ENCODE measurements at places on chromosomes 16 and 17. TPM values are rescaled to one million over a fixed set of nuclear protein-coding genes. Genes with fewer than 3 reads are reported as not detected.

Gene HS3ST3A1
- total RNA-seq: 12.9 TPM

GRCh38 chr16:2210009-2210332, 692 bp downstream of the BRICD5 start:
- H3K4me3 ChIP-seq: no peak overlapping the region
- peaks cover 70% of the 10 kb centered on the region for H3K36me3 ChIP-seq
- H3K27ac ChIP-seq: no peak overlapping the region
- no peak for DNase-seq

DNA sequence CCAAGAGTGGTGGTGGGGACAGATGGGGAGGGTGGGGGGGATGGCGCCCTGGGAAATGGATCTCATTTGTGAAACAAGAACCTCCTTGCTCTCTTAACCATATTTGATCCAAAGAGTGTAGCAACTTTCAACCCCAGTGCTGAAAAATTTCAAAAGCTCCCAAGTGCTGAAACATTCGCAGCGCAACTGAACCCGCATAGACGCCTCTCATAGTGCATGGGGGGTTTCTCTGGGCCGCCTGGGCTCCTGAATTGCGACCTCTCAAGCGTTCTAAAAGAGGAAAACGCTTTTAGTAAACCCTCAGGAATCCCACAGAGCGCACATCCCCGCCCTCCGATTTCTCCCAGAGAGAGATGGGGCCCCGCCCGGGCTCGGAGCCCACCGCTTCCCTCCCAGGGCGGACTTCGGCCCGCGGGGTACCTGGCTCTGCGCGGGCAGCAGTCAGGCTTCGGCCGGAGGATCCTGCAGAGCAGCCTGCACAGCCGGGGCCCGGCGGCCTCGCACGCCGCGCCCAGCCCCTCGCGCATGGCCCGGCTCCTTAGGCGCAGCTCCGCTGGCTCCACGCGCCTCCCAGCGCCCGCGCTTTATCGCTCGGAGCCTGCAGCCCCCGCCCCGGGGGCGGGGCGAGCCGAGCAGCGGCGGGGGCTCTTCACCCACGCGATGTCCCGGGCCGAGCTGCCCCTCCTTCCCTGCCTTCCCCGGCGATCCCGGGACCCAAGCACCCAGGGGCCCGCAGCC, 7.0 kb downstream of the NOS2 start:
- peaks cover 21% of the 10 kb centered on the region for H3K27me3 ChIP-seq
- no peaks in the 10 kb centered on the region for H3K36me3 ChIP-seq
- H3K4me1 ChIP-seq: peaks cover 7% of the 10 kb centered on the region

DNA sequence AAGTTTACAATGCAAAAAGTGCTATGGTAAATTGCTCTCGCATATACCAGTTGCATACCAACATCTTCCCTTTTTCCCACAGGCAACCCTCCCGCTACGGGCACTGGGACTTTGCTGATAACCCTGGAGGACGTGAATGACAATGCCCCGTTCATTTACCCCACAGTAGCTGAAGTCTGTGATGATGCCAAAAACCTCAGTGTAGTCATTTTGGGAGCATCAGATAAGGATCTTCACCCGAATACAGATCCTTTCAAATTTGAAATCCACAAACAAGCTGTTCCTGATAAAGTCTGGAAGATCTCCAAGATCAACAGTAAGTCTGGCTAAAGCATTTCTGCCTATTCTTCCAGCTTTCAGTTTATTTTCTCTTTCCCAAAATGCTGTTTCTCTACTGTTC, 27.9 kb upstream of the HSBP1 start:
- no peak overlapping the region for H3K27ac ChIP-seq
- H3K4me1 ChIP-seq: peaks cover 4% of the 10 kb centered on the region
- no peaks in the 10 kb centered on the region for H3K27me3 ChIP-seq
- no peak for DNase-seq

GRCh38 chr16:3591436-3591803, 14.2 kb upstream of the NLRC3 start:
- H3K27me3 ChIP-seq: no peaks in the 10 kb centered on the region
- peaks cover 21% of the 10 kb centered on the region for H3K36me3 ChIP-seq
- no peaks in the 10 kb centered on the region for H3K4me1 ChIP-seq
- H3K27ac ChIP-seq: no peak overlapping the region
- no peak overlapping the region for H3K4me3 ChIP-seq

GRCh38 chr16:86436466-86437185, 73.7 kb upstream of the FOXF1 start:
- H3K4me3 ChIP-seq: no peak overlapping the region
- no peak overlapping the region for H3K27ac ChIP-seq
- H3K4me1 ChIP-seq: 0 out of 2 replicates have a peak, but pooled peaks cover 6% of the 10 kb centered on the region
- no peaks in the 10 kb centered on the region for H3K27me3 ChIP-seq
- no peaks in the 10 kb centered on the region for H3K36me3 ChIP-seq

GRCh38 chr17:74606050-74606449, 14.0 kb upstream of the CD300LD start:
- H3K4me1 ChIP-seq: no peaks in the 10 kb centered on the region
- no peak overlapping the region for H3K27ac ChIP-seq
- no peak overlapping the region for H3K4me3 ChIP-seq
- H3K27me3 ChIP-seq: peaks cover 21% of the 10 kb centered on the region
- H3K36me3 ChIP-seq: no peaks in the 10 kb centered on the region

GRCh38 chr16:11546608-11547061, 40.1 kb downstream of the LITAF start:
- peak; percentile 37 for DNase-seq
- H3K36me3 ChIP-seq: peaks cover 51% of the 10 kb centered on the region
- no peak overlapping the region for H3K4me3 ChIP-seq
- no peaks in the 10 kb centered on the region for H3K27me3 ChIP-seq
- no peak overlapping the region for H3K27ac ChIP-seq
- H3K4me1 ChIP-seq: peaks cover 14% of the 10 kb centered on the region

Gene TBC1D28
- not detected for total RNA-seq

DNA sequence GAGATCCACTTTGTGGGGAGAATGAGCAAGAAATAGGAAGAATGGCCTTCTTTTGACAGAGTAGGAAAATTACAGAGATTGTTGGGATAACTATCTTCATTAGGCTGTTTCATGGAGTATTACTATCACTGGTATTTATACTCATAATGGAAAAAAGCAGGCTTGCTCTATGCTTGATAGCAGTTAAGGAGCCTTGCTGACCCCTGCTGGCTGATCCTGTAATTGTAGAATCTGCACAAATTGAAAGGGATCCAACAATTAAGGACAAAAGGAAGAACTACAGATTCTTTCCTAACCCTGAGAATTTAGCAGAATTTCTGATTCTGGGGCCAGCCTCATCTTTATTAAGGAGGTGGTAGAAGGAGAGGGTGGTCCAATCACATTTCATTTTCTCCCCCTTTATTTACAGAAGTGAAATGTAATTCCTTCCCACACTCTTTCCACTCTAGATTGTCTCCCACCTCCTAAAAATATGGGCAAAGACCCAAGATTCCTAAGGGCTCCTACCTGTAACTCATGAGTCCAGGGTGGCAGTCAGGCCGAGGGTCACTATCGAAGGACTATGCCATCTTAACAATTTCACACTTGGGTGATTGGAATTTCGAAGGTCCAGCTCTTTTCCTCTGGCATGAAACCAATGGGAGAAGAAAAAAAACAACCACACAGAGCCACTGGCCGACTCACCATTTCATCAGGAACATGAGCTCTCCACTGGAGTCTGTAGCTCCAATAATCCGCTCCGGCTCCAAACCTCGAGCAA, 26.3 kb downstream of the NFE2L1 start:
- no peaks in the 10 kb centered on the region for H3K4me1 ChIP-seq
- no peak overlapping the region for H3K27ac ChIP-seq
- H3K27me3 ChIP-seq: no peaks in the 10 kb centered on the region
- DNase-seq: peak; percentile 72
- peaks cover 75% of the 10 kb centered on the region for H3K36me3 ChIP-seq

All from SJSA1 (cell line).